ENCODE measurements at places on chromosomes 12 and 14. TPM values are rescaled to one million over a fixed set of nuclear protein-coding genes. Genes with fewer than 3 reads are reported as not detected.
A peak's percentile ranks its signal among the peaks of the same experiment; 100 is the strongest.

DNA sequence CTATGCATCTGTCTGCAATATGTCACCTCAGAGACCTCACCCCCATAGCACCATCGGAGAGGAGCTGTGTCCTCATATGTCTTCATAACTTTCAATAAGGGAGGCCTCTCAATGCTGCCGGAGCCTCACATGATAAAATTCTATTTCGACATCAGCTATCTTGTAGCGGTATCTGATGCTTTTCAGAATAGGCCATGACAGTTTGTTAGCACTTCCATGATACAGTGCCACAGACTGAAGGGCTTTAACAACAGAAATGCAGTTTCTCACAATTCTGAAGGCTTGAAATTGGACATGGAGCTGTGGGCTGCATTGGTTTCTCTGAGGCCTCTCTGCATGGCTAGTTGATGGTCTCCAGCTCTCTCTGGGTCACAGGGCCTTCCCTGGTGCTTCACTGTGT is 125.0 kb upstream of the PZP start:
- H3K27me3 ChIP-seq = no peaks in the 10 kb centered on the region
- H3K36me3 ChIP-seq = no peaks in the 10 kb centered on the region
- no peak overlapping the region for H3K27ac ChIP-seq
- DNase-seq = no peak
- no peak overlapping the region for H3K4me3 ChIP-seq
- peaks cover 5% of the 10 kb centered on the region for H3K4me1 ChIP-seq

- no peak overlapping the region for H3K27ac ChIP-seq
- peaks cover 5% of the 10 kb centered on the region for H3K27me3 ChIP-seq
- no peaks in the 10 kb centered on the region for H3K36me3 ChIP-seq
- DNase-seq = no peak
- H3K4me3 ChIP-seq = no peak overlapping the region
- no peaks in the 10 kb centered on the region for H3K4me1 ChIP-seq
Measured at GRCh38 chr12:116657921-116658495, 79.9 kb downstream of the SPRING1 start.

- peaks cover 100% of the 10 kb centered on the region for H3K4me1 ChIP-seq
- DNase-seq = no peak
- H3K36me3 ChIP-seq = peaks cover 44% of the 10 kb centered on the region
- peak overlapping the region; percentile 99 for H3K27ac ChIP-seq
- H3K4me3 ChIP-seq = peak overlapping the region; percentile 58
Measured at GRCh38 chr14:22555384-22556011, 33.5 kb downstream of the DAD1 start.

DNA sequence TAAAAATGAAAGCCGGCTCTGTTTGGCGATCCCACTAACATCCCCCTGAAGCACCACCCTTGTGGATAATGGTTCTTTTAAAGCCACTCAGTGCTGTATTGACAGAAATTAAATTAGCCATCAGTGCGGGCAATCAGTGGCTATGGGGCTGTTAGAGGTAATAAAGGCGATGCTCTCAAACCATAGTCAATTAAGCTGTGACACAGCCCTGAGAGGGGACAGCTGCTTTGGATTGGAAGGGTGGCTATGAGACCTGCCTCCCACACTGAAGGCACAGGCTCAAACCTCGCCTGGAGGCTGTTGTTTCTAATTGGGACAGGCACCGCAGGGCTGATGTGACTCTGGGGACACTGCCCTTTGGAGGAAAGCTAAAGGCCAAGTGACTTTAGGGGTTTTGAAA is 562.2 kb downstream of the VRK1 start:
- no peak overlapping the region for H3K27ac ChIP-seq
- H3K27me3 ChIP-seq = no peaks in the 10 kb centered on the region
- H3K36me3 ChIP-seq = no peaks in the 10 kb centered on the region
- H3K4me1 ChIP-seq = no peaks in the 10 kb centered on the region

DNA sequence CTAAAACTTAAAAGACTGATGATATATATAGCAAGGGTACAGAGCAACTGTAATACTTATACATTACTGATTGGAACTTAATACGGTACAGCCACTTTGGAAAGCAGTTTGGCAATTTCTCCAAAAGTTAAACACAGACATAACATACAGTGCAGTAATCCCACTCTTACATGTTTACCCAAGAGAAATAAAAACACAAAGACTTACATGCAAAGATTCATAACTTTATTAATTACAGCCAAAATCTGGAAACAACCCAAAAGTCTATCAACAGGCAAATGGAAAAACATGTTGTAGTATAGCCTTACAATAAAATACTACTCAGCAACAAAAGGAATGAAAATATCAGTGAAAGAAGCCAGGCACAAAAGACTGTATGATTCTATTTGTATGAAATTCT is 84.6 kb downstream of the GARIN6 start:
- no peak overlapping the region for H3K4me3 ChIP-seq
- no peaks in the 10 kb centered on the region for H3K36me3 ChIP-seq
- H3K27me3 ChIP-seq = no peaks in the 10 kb centered on the region
- H3K27ac ChIP-seq = no peak overlapping the region
- H3K4me1 ChIP-seq = no peaks in the 10 kb centered on the region

GRCh38 chr12:49349266-49349665 is 2.6 kb downstream of the DNAJC22 start:
- peaks cover 40% of the 10 kb centered on the region for H3K4me1 ChIP-seq
- H3K27me3 ChIP-seq = peaks cover 80% of the 10 kb centered on the region
- no peak overlapping the region for H3K4me3 ChIP-seq
- H3K36me3 ChIP-seq = no peaks in the 10 kb centered on the region

- H3K27ac ChIP-seq = no peak overlapping the region
- no peak for DNase-seq
- no peak overlapping the region for H3K4me3 ChIP-seq
- no peaks in the 10 kb centered on the region for H3K4me1 ChIP-seq
- no peaks in the 10 kb centered on the region for H3K36me3 ChIP-seq
Measured at GRCh38 chr12:103745962-103746361, 95.1 kb downstream of the NT5DC3 start.

DNA sequence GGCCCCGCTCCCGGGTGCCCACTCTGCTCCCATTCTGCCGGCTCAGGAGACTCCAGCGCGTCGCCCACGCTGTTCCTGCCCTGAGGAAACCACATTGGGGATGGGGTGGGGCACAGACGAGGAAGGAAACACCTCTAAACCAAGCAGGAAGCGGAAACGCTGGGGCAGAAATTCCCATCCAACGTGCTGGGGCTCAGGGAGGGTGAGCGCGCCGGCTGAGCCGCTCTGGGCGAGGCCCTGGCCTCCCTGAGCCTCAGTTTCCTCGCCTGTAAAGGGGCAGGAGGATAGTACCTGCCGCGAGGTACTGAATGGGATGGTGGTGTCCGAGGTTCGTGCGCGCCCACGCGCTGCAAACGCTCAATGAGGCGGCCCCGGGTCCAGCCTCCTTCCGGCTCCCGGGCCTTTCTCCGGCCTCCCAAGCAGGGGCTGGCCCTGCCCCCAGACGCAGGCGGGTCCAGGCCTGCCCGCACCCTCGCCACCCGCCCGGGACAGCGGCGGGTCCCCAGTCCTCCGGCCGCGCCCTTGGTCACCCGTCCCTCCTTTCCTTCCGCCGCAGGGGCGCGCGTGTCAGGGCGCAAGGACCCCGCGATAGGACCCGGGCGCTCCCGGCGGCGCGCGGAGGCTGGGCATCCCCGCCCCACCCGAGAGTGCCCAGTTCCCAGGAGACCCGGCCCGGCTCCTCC is 673 bp downstream of the BEGAIN start:
- DNase-seq = no peak
- H3K27ac ChIP-seq = no peak overlapping the region
- H3K27me3 ChIP-seq = peaks cover 20% of the 10 kb centered on the region
- peaks cover 16% of the 10 kb centered on the region for H3K4me1 ChIP-seq
- H3K4me3 ChIP-seq = peak overlapping the region; percentile 49
- no peaks in the 10 kb centered on the region for H3K36me3 ChIP-seq

GRCh38 chr12:122473543-122474323 is 27.0 kb downstream of the ZCCHC8 start:
- peaks cover 60% of the 10 kb centered on the region for H3K36me3 ChIP-seq
- no peak for DNase-seq
- H3K4me1 ChIP-seq = no peaks in the 10 kb centered on the region
- H3K27ac ChIP-seq = no peak overlapping the region
- H3K4me3 ChIP-seq = no peak overlapping the region

- H3K4me3 ChIP-seq = no peak overlapping the region
- H3K4me1 ChIP-seq = peaks cover 4% of the 10 kb centered on the region
- no peak for DNase-seq
- no peaks in the 10 kb centered on the region for H3K27me3 ChIP-seq
- peaks cover 15% of the 10 kb centered on the region for H3K36me3 ChIP-seq
Measured at GRCh38 chr12:29320295-29321085, 60.5 kb downstream of the ERGIC2 start.

- no peak overlapping the region for H3K4me3 ChIP-seq
- DNase-seq = peak; percentile 60
- peaks cover 5% of the 10 kb centered on the region for H3K4me1 ChIP-seq
Measured at GRCh38 chr12:111314953-111315539, 53.8 kb downstream of the PHETA1 start.

GRCh38 chr12:56082967-56083366 is 3.0 kb downstream of the ERBB3 start:
- DNase-seq = no peak
- peaks cover 23% of the 10 kb centered on the region for H3K27me3 ChIP-seq
- peaks cover 21% of the 10 kb centered on the region for H3K4me1 ChIP-seq
- no peak overlapping the region for H3K4me3 ChIP-seq
- H3K36me3 ChIP-seq = no peaks in the 10 kb centered on the region
- H3K27ac ChIP-seq = no peak overlapping the region

- H3K4me3 ChIP-seq = no peak overlapping the region
- no peaks in the 10 kb centered on the region for H3K27me3 ChIP-seq
- H3K36me3 ChIP-seq = no peaks in the 10 kb centered on the region
Measured at GRCh38 chr12:102883204-102883799, 33.7 kb downstream of the PAH start.

GRCh38 chr12:662566-663292 is 516 bp downstream of the NINJ2 start:
- H3K27me3 ChIP-seq = no peaks in the 10 kb centered on the region
- no peak overlapping the region for H3K27ac ChIP-seq
- no peak for DNase-seq
- no peaks in the 10 kb centered on the region for H3K36me3 ChIP-seq
- peak overlapping the region; percentile 1 for H3K4me3 ChIP-seq

DNA sequence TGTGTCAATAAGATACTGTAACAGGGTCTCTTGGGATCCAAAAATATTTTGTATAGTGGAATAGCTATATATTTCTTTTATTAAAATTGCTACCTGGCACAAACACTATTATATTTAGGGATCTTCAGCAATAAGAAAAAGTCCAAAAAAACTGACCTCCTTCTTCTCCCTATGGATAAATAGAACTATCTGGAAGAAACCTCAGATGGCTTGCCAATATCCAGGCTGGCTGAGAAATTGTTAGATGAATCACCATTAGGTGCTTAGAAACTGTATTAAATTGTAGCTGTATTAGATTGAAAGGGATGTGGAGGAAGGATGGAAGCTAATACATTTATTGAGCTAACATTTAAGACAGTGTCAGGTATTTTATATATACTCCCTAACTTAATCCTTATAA is 66.0 kb downstream of the SLC38A6 start:
- H3K4me1 ChIP-seq = no peaks in the 10 kb centered on the region
- no peak for DNase-seq
- H3K4me3 ChIP-seq = no peak overlapping the region
- H3K36me3 ChIP-seq = no peaks in the 10 kb centered on the region
- H3K27me3 ChIP-seq = no peaks in the 10 kb centered on the region
- no peak overlapping the region for H3K27ac ChIP-seq

- no peaks in the 10 kb centered on the region for H3K36me3 ChIP-seq
- DNase-seq = no peak
- H3K4me1 ChIP-seq = no peaks in the 10 kb centered on the region
- no peaks in the 10 kb centered on the region for H3K27me3 ChIP-seq
- H3K4me3 ChIP-seq = no peak overlapping the region
Measured at GRCh38 chr14:54554401-54554800, 12.5 kb upstream of the SAMD4A start.

GRCh38 chr12:31390991-31391390 is 65.0 kb upstream of the SINHCAF start:
- H3K27ac ChIP-seq = no peak overlapping the region
- DNase-seq = no peak
- no peaks in the 10 kb centered on the region for H3K27me3 ChIP-seq
- no peak overlapping the region for H3K4me3 ChIP-seq
- H3K36me3 ChIP-seq = no peaks in the 10 kb centered on the region

DNA sequence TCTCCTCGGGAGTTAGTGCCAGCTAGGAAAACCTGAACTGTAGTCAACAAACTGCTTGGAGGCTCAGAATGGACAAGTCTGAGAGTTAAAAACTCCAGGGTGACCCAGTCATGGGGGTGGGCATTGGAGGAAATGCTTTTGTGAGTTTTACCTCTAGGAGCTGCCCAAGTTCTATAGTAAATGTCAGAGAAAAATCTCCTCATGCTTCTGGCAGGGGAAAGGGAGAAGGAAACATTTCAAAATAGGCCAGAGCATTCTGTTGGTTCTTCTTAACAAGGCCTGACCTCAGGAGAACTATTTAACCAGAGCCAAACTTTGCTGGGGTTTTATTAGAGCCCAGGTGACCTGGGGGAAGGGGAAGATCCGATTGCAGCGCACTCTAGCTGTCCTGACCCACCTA is 12.3 kb downstream of the NINJ2 start:
- peaks cover 3% of the 10 kb centered on the region for H3K4me1 ChIP-seq
- H3K4me3 ChIP-seq = no peak overlapping the region
- no peak overlapping the region for H3K27ac ChIP-seq

GRCh38 chr12:4148418-4149056 is 125.0 kb upstream of the CCND2 start:
- H3K4me3 ChIP-seq = no peak overlapping the region
- DNase-seq = peak; percentile 82
- no peaks in the 10 kb centered on the region for H3K27me3 ChIP-seq
- H3K36me3 ChIP-seq = no peaks in the 10 kb centered on the region

Gene CSRNP2
- 16.5 TPM for total RNA-seq

Gene FOXG1
- not detected for total RNA-seq

Gene FOS
- total RNA-seq = 1,685 TPM

Gene ACRBP
- total RNA-seq = 0.58 TPM

Gene NFATC4
- total RNA-seq = not detected

Gene EMP1
- total RNA-seq = 9.1 TPM

Gene KRT79
- not detected for total RNA-seq

Gene PRIMA1
- total RNA-seq = not detected

Gene FAIM2
- not detected for total RNA-seq

Data from CD4-positive, alpha-beta T cell (primary cell).